ENCODE measurements at places on chromosomes 5 and 9. TPM values are rescaled to one million over a fixed set of nuclear protein-coding genes. Genes with fewer than 3 reads are reported as not detected.

The TNC gene
- total RNA-seq, result 0.59 TPM

The SLC6A19 gene
- total RNA-seq, result 0.08 TPM

The PCDHA12 gene
- total RNA-seq, result 3.4 TPM

The GABRA6 gene
- total RNA-seq, result not detected

The OBP2B gene
- not detected for total RNA-seq
